ENCODE measurements at places on chromosomes 4 and X. TPM values are rescaled to one million over a fixed set of nuclear protein-coding genes. Genes with fewer than 3 reads are reported as not detected.

DNA sequence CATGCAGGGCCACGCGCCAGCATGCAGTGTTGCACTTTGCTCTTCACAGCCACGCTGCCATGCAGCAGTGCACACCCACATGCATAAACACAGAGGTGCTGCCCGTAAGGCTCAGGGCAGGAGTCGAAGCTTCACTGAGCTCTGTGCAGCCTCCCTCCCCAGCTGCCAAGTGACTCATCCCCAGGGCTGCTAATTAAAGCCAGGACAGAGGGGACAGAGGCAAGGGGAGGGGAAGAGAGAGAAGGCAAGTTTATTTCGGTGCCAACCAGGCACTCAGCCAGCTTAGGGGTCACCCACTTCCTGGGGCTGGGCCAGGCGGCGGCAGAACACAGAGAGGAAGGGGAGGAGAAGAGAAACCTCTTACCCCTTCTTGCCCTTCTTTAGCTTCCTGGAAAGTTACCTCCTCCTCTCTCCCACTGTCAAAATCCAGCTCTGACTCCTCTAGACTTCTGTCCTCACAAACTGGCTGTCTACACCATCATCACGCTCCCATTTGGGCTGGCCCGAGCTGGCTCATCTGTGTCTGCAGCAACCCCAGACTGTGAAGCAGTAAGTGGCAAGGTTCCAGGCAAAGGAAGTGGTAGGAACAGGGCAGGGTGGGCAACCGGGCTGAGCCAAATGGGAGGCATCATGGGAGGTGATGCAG is 6.2 kb upstream of the IQSEC2 start:
- DNase-seq: peak; percentile 60

- DNase-seq: no peak
Measured at GRCh38 chrX:54922547-54922946, 1.9 kb downstream of the TRO start.

GRCh38 chrX:132077912-132078311 is 49.9 kb downstream of the FRMD7 start:
- no peak for DNase-seq

DNA sequence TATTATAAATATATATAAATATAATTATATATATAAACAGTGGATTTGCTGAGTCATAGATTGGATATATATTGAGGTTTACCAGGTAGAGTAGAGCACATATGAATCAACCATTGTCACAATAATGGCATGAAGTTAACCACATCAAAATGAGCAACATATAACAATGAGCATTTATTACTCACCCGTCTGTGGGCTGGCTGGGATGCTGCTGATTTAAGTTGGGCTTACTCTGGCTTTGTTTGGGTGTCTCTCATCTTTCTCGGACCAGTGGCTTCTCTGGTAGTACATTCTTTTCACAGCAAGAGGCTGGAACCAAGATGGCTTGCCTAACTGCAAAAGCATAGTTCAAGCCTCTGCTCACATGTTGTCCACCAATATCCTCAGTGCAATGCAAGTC is 111.7 kb upstream of the TAPT1 start:
- no peak for DNase-seq

DNA sequence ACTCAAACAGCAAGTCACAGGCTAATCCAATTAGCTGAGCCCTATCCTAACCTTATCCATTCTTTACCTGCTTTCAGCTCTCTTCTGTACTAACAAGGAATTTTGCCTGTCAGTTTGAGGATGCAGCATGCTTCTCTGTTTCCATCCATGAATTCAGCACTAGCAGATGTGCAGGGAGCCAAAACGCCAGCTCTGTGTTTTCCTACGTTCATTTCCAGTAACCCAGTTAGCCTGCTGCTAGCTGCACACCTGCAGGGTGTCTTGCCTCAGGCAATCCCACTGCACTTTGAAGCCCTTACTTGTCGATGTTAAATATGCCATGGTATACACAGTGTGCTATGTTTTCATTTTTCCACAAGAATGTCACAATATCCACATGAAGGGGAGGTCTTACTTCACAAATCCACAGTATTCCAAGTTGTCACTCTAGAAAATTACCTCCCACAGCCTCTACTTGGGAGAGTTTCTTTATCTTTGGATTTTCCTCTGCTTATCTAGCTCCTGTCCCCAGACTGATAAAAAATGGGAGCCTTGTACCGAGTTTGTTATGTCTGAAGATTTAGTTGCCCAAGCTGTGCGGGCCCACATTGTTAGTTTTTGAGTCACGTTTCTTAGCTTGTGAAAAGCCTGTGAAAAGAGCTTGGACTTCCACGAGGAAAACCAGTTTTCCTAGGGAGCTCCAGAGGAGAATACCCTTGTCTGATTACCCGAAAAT is 127.6 kb upstream of the HHIP start:
- peak; percentile 11 for DNase-seq

DNA sequence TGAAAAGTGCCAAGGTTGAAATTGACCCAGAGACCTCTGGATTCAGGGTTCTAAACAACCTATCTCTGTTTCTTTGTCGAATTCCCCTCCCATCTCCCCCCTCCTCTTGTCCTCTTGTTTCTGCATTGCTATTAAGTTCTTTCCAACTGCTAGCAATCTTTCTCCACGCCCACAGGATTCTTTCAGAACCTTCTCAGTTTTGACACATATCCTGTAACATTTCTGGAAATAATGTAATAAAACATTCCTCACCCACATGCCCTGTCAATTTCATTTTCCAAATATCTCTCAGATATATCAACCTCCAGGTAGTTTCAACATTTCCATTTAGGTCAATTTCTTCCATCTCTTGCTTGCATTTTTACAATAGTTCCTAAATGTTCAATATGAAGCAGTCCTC is 1105.9 kb downstream of the ARAP2 start:
- no peak for DNase-seq

DNA sequence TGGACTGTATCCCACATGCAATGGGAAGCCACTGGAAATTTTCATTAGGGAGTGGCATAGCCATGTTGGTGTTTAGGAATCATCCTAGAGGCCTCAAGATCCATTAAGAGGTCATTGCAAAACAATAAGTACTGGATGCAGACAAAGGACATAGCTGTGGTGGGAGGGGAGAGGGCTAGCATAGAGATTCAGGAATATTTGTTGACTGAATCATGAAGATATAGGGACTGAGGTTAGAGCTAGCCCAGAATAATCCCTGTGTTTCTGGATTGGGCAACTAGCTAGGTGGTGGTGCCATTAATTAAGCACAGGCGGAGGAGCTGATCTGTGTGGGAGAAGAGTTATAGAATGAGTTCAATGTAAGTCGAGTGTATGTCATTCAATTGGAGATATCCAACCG is 135.0 kb downstream of the RAB28 start:
- peak; percentile 29 for DNase-seq

GRCh38 chrX:13304052-13304451 is 15.8 kb downstream of the ATXN3L start:
- DNase-seq: no peak

DNA sequence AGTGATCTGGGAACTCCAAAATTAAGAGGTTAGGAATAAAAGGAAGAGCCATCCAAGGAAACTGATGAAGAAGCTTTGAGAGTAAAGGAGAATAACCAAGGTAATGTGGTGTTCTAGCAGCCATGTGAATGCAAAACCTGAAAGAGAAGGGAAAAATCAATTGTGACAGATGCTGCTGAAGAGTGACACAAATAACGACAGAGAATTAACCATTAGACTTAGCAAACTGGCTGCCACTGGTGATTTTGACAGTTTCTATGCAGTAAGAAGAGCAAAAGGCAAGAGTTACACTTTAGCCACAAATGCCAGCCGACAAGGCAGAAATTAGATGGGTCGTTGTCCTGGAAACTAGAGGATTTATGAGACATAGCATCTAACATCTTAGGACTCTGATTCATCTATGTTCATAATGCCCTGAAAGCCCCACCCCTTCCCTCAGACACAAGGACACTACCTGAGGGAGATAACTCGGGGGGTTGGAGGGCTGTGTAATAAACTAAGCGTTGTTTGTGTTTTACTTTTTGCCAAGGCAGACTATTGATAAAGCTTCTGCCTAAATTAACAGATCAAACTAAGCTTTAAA is 13.0 kb upstream of the TMEM144 start:
- no peak for DNase-seq

GRCh38 chr4:4853371-4853823 is 6.1 kb upstream of the MSX1 start:
- no peak for DNase-seq

DNA sequence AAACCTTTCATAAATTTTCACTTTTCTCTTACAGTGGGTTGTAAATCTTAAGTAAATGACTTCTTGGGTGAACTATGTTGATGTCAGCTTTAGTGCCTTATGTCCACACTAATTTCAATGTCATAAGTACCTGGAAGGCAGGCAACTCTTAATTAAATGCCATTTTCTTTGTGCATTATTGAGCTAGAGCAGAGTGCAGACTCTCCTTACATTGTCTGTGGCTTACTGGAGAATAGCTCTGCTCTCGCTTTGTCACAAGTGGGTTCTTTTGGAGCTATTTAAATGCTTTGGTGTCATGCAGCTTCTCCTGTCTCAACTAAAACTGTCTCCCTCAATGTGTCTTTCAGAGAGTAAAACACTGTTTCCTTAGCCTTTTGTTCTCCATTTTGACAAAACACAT is 411.6 kb downstream of the STIM2 start:
- DNase-seq: no peak

GRCh38 chr4:22091352-22091717 is 142.8 kb upstream of the KCNIP4 start:
- DNase-seq: no peak

ANXA3 gene
- total RNA-seq: 27.4 TPM

HOPX gene
- under 0.01 TPM for total RNA-seq

ADH6 gene
- under 0.01 TPM for total RNA-seq

Data from fibroblast of villous mesenchyme (primary cell).